Neuronal stem cell (in vitro differentiated cells): ENCODE measurements at places on chromosomes 3 and 15.

GRCh38 chr3:123390865-123391600 is 57.9 kb downstream of the ADCY5 start:
- no peak for DNase-seq
- H3K4me1 ChIP-seq: no peaks in the 10 kb centered on the region
- H3K36me3 ChIP-seq: no peaks in the 10 kb centered on the region
- peaks cover 32% of the 10 kb centered on the region for H3K27me3 ChIP-seq
- H3K4me3 ChIP-seq: no peak overlapping the region
- no peak overlapping the region for H3K27ac ChIP-seq

DNA sequence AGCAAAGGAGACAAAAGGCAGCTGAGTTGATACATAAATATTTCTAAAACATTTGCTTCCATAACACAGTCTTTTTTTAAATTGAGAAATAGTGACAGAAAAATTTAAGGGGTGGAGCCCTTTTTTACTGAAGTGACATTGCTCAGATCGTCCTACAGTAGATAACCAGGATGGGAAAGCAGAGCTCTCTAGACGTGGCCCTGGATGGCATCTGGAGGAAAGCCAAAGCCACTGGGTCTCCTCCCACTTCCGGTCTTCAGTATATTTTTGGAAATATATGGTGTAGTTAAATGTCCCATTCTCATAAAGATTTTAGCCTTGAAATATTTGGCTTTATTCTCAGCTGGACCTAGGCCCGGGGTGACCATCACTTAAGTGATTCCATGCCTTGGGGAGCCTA is 326.1 kb downstream of the ZNF621 start:
- H3K27me3 ChIP-seq: no peaks in the 10 kb centered on the region
- no peak for DNase-seq
- no peak overlapping the region for H3K27ac ChIP-seq
- no peaks in the 10 kb centered on the region for H3K4me1 ChIP-seq
- H3K36me3 ChIP-seq: no peaks in the 10 kb centered on the region
- no peak overlapping the region for H3K4me3 ChIP-seq

GRCh38 chr3:190825386-190826016 is 37.0 kb downstream of the GMNC start:
- peaks cover 4% of the 10 kb centered on the region for H3K4me1 ChIP-seq
- H3K27me3 ChIP-seq: no peaks in the 10 kb centered on the region
- H3K36me3 ChIP-seq: no peaks in the 10 kb centered on the region
- H3K4me3 ChIP-seq: no peak overlapping the region
- no peak overlapping the region for H3K27ac ChIP-seq

GRCh38 chr3:33645060-33645647 is 72.9 kb downstream of the CLASP2 start:
- no peaks in the 10 kb centered on the region for H3K36me3 ChIP-seq
- DNase-seq: no peak
- no peaks in the 10 kb centered on the region for H3K27me3 ChIP-seq
- H3K4me3 ChIP-seq: no peak overlapping the region
- no peak overlapping the region for H3K27ac ChIP-seq

GRCh38 chr3:8865697-8866096 is 96.3 kb upstream of the OXTR start:
- no peaks in the 10 kb centered on the region for H3K27me3 ChIP-seq
- peaks cover 4% of the 10 kb centered on the region for H3K4me1 ChIP-seq
- no peak overlapping the region for H3K4me3 ChIP-seq
- no peak overlapping the region for H3K27ac ChIP-seq

GRCh38 chr3:15575446-15575845 is 25.9 kb downstream of the HACL1 start:
- peaks cover 8% of the 10 kb centered on the region for H3K36me3 ChIP-seq
- H3K4me3 ChIP-seq: no peak overlapping the region
- DNase-seq: no peak
- H3K27ac ChIP-seq: no peak overlapping the region
- no peaks in the 10 kb centered on the region for H3K4me1 ChIP-seq

GRCh38 chr15:91040856-91041255 is 18.5 kb upstream of the VPS33B start:
- H3K36me3 ChIP-seq: no peaks in the 10 kb centered on the region
- no peak overlapping the region for H3K27ac ChIP-seq
- H3K27me3 ChIP-seq: no peaks in the 10 kb centered on the region
- no peak for DNase-seq
- no peak overlapping the region for H3K4me3 ChIP-seq
- H3K4me1 ChIP-seq: no peaks in the 10 kb centered on the region

DNA sequence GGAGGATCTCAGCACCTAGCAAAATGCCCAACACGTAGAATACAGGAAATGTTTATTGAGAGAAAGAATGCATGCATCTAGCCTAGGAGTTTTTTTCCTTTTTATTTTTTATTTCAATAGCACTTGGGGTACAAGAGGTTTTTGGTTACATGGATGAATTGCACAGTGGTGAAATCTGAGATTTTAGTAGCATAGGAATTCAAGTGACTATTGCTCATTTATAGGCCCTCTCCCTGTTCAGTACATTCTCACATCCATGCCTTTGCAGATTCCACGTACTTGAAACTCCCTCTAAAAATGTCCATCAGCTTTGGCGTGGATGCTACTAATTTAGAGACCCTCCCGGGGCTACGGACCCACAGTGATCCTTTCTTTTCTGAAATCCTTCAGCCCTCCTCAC is 61.7 kb upstream of the PIAS1 start:
- H3K36me3 ChIP-seq: no peaks in the 10 kb centered on the region
- no peak overlapping the region for H3K4me3 ChIP-seq
- DNase-seq: no peak
- H3K4me1 ChIP-seq: no peaks in the 10 kb centered on the region

- no peaks in the 10 kb centered on the region for H3K36me3 ChIP-seq
- H3K4me3 ChIP-seq: no peak overlapping the region
- H3K27ac ChIP-seq: no peak overlapping the region
- no peak for DNase-seq
Measured at GRCh38 chr3:53554559-53555067, 60.2 kb downstream of the CACNA1D start.

GRCh38 chr15:83475551-83475950 is 28.4 kb downstream of the SH3GL3 start:
- DNase-seq: peak; percentile 15
- H3K4me3 ChIP-seq: no peak overlapping the region
- H3K27me3 ChIP-seq: no peaks in the 10 kb centered on the region
- no peak overlapping the region for H3K27ac ChIP-seq

DNA sequence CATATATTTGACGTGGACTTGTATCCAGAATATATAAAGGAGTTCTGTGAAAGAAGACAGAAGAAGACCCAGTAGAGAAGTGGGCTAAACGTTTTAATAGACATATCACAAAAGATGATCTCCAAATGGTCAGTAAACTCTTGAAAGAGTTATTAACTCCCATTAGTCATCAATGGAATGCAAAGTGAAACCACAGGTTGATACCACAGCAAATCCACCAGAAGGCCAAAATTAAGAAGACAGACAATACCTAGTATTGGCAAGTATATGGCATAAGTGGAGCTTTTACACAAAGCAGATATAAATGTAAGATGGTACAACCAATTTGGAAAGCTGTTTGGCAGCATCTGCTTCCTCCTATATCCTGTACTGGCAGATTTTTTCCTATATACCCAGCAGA is 6.0 kb downstream of the SPATA16 start:
- H3K4me3 ChIP-seq: no peak overlapping the region
- H3K27ac ChIP-seq: no peak overlapping the region
- no peak for DNase-seq

- H3K4me3 ChIP-seq: no peak overlapping the region
- H3K4me1 ChIP-seq: no peaks in the 10 kb centered on the region
- H3K27ac ChIP-seq: no peak overlapping the region
- no peaks in the 10 kb centered on the region for H3K27me3 ChIP-seq
- DNase-seq: peak; percentile 51
Measured at GRCh38 chr3:32177702-32178198, 60.7 kb upstream of the CMTM8 start.

GRCh38 chr3:120983321-120983665 is 75.3 kb downstream of the STXBP5L start:
- no peak overlapping the region for H3K4me3 ChIP-seq
- H3K27ac ChIP-seq: no peak overlapping the region
- DNase-seq: no peak

DNA sequence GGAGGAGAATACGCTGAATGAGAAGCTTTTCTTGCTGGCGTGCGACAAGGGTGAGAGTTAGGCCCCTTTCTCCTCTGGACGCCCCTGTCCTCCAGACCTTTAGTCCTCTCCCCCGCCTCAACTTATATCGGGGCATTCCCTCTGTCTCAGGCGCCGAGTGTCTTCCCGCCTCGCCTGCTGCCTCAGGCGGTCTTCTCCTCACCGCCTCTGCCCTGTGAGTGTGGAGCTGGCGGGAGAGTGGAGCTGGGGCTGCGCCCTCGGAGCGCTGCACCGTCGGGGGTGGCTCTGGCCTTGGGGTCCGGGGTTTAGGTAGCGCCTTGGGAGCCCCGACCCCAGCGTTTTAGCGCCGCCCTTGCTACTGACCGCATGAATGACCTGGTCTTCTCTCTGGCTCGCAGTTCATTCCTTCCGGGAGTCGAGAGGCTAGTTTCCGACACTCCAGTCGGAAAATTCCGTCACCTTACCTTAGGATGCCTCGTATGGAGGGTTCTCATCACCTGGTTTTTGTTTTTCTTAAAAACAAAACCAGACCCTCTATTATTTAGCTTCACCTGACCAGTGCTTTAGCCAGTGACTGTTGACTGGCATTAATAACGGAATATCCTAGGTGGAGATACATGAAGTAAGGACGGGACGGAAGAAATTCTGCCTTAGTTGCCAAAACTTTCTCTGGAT is 985 bp downstream of the TRPC1 start:
- DNase-seq: no peak
- peaks cover 5% of the 10 kb centered on the region for H3K36me3 ChIP-seq
- H3K4me1 ChIP-seq: peaks cover 3% of the 10 kb centered on the region
- peak overlapping the region; percentile 99 for H3K27ac ChIP-seq
- H3K4me3 ChIP-seq: peak overlapping the region; percentile 85

GRCh38 chr3:140358686-140359085 is 319.2 kb upstream of the TRIM42 start:
- H3K4me3 ChIP-seq: no peak overlapping the region
- peak; percentile 5 for DNase-seq
- H3K4me1 ChIP-seq: peaks cover 4% of the 10 kb centered on the region
- H3K27me3 ChIP-seq: no peaks in the 10 kb centered on the region
- no peaks in the 10 kb centered on the region for H3K36me3 ChIP-seq

GRCh38 chr15:94083467-94084052 is 147.8 kb upstream of the MCTP2 start:
- no peak overlapping the region for H3K27ac ChIP-seq
- DNase-seq: no peak
- H3K27me3 ChIP-seq: no peaks in the 10 kb centered on the region
- no peaks in the 10 kb centered on the region for H3K4me1 ChIP-seq
- H3K36me3 ChIP-seq: no peaks in the 10 kb centered on the region

- no peaks in the 10 kb centered on the region for H3K4me1 ChIP-seq
- no peak overlapping the region for H3K4me3 ChIP-seq
- no peak for DNase-seq
- no peaks in the 10 kb centered on the region for H3K36me3 ChIP-seq
- H3K27me3 ChIP-seq: no peaks in the 10 kb centered on the region
Measured at GRCh38 chr3:196518966-196519717, 4.0 kb upstream of the SMCO1 start.

- H3K27me3 ChIP-seq: no peaks in the 10 kb centered on the region
- no peak for DNase-seq
- no peaks in the 10 kb centered on the region for H3K4me1 ChIP-seq
- H3K27ac ChIP-seq: no peak overlapping the region
Measured at GRCh38 chr3:45082142-45082538, 56.0 kb downstream of the CLEC3B start.

- no peaks in the 10 kb centered on the region for H3K4me1 ChIP-seq
- no peak overlapping the region for H3K27ac ChIP-seq
- no peaks in the 10 kb centered on the region for H3K27me3 ChIP-seq
Measured at GRCh38 chr15:96066852-96067495, 263.5 kb upstream of the NR2F2 start.

DNA sequence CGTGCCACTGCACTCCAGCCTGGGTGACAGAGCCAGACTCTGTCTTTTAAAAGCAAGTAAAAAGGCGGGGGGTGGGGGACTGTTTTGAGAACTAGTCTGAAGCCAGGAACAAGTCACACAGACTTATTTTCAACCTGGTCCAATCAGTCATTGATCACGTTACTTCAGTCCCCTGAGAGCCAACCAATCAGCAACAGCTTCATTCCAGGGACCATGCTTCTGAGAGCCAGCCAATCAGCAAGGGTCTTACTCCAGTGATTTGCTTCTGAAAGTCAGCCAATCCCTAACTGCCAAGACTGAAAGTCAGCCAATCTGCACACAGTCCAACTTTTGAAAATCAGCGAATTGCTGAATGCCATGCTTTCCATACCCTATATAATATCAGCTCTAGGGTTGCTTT is 48.6 kb upstream of the C15orf39 start:
- no peaks in the 10 kb centered on the region for H3K27me3 ChIP-seq
- no peak for DNase-seq
- no peaks in the 10 kb centered on the region for H3K4me1 ChIP-seq

- H3K27ac ChIP-seq: no peak overlapping the region
- H3K36me3 ChIP-seq: no peaks in the 10 kb centered on the region
- no peak overlapping the region for H3K4me3 ChIP-seq
- peaks cover 3% of the 10 kb centered on the region for H3K4me1 ChIP-seq
- no peak for DNase-seq
Measured at GRCh38 chr3:38345879-38346586, 552 bp upstream of the XYLB start.

GRCh38 chr3:105800320-105800719 is 68.5 kb downstream of the CBLB start:
- H3K36me3 ChIP-seq: no peaks in the 10 kb centered on the region
- no peaks in the 10 kb centered on the region for H3K27me3 ChIP-seq
- no peaks in the 10 kb centered on the region for H3K4me1 ChIP-seq
- H3K4me3 ChIP-seq: no peak overlapping the region
- no peak overlapping the region for H3K27ac ChIP-seq
- no peak for DNase-seq
